SIG-M5 (cell line): ENCODE measurements at places on chromosomes 7 and 10.

DNA sequence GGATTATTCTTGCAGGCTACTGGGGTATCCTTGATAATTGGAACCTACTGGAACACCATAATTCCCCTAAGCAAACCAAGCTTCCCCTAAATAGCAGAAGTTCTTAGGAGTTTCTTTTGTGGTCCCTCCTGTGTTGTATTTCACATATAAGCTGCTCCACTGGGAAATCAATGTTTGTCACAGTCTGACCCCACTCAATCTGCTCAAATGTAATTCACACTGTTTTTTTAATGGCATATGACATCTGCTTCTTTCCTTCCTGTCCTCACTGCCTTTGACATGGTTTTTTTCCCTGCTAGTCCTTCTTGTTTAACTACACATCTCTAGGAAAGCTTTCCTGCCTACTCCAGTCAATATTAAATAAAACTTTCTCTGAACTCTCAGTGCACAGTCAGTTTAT, 1.8 kb upstream of the PTPRZ1 start:
- DNase-seq: no peak

DNA sequence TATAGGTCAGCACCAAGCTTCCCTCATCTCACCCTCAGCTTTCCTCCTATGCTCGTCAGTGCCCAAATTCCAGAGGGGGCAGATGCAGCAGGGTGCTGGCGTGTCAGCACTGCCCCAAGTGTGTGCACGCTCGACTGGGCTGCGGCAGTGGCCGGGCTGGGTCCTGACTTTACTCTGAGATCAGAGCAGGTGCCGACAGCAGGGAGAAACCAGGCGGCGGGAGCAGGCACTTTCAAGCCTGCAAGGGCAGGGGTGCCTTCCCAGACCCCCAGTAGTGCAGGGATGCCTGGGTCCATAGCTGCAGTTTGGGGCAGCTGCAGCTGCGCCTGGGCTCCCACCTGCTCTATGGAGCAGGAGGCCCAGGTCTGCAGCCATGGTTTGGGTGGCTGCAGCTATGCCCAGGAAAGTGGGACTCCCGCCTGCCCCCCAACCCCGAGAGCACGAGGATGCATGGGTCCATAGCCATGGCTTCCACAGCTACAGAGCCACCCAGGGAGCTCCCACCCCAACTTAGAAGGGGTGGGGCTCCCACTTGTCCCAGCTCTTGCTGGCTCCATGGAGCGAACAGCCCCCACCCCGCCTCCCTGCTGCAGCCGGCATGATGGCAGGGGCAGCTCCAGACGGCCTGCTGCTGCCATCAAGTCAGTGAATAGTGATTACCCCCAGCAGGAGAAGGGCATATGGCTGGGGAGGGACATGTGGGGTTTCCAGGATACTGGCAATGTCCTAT, 199.2 kb upstream of the KMT2E start:
- no peak for DNase-seq

DNA sequence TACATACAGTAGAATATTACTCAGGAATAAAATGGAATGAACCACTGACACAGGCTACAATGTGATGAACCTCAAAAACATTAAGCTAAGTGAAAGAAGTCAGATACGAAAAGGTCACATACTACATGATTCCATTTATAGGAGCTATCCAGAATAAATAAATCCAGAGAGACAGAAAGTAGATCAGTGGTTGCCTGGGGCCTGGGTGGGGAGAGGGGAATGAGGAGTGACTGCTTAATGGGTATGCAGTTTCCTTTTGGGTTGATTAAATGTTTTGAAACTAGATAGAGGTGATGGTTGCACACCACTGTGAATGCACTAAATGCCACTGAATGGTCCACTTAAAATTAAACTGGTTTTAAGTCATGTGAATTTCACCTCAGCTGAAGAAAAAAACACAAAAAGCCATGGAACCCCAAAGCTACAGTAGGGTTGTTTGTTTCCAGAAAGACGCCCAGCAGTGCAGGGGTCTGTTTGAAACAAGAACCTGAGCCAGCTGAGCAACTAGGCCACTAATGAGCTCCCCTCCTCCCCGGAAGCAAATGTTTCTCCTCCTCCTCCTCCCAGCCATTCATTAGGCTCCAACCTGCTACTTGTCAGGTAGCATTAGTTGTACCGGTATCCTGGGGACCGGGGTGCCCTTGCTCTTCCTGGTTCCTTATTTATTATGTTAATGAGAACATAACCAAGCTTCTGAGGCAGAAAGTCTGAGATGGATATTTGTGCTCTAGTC, 168.4 kb downstream of the EVX1 start:
- no peak for DNase-seq

GRCh38 chr7:1385809-1386622, 73.3 kb downstream of the MICALL2 start:
- DNase-seq: no peak

- no peak for DNase-seq
These were observed 987.9 kb downstream of the KCNMA1 start for GRCh38 chr10:76649723-76650127.

- no peak for DNase-seq
These were observed 10.5 kb upstream of the EDRF1 start for GRCh38 chr10:125708971-125709503.

DNA sequence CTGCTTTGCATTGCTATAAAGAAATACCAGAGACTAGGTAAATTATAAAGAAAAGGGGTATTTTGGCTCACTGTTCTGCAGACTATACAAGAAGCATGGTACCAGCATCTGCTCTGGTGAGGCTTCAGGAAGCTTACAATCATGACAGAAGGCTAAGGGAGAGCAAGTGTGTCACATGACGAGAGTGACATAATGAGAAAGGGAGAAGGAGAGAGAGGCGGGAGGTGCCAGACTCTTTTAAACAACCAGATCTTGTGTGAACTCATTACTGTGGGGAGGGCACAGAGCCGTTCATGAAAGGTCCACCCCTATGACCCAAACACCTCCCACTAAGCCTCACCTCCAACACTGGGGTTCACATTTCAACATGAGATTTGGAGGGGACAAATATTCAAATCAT, 59.0 kb upstream of the WNT16 start:
- DNase-seq: no peak
